ENCODE measurements at places on chromosomes 1 and 21.

DNA sequence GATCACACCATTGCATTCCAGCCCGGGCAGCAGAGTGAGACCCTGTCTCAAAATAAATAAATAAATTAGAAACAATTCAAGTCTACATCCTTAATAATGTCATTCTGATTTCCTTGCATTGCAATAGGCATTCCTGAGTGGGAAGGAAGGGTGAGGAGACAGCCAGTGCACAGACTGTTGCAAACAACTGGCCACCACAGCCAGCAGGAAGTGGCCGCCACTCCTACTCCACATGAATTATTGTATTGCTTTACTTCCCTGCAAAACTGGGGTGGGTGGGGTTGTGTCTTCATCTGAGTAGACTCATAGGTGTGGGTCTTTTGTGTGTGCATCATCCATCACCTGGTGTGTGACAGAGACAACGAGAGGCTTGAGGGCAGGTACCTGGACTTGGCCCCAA is 60.1 kb downstream of the OPTC start:
- no peak for DNase-seq

- peak; percentile 29 for DNase-seq
Observed at GRCh38 chr1:19647643-19648042, 3.5 kb downstream of the NBL1 start.

GRCh38 chr21:43864313-43864961 is 586 bp upstream of the AGPAT3 start:
- peak; percentile 61 for DNase-seq

GRCh38 chr1:95236784-95237575 is 3.0 kb downstream of the RWDD3 start:
- no peak for DNase-seq

- no peak for DNase-seq
Observed at GRCh38 chr1:153375511-153375910, at the start of gene S100A12. Gene S100A12, minus strand, starts transcription at chr1:153375621. Its CDS starts 1,029 bp downstream, at chr1:153374592.

DNA sequence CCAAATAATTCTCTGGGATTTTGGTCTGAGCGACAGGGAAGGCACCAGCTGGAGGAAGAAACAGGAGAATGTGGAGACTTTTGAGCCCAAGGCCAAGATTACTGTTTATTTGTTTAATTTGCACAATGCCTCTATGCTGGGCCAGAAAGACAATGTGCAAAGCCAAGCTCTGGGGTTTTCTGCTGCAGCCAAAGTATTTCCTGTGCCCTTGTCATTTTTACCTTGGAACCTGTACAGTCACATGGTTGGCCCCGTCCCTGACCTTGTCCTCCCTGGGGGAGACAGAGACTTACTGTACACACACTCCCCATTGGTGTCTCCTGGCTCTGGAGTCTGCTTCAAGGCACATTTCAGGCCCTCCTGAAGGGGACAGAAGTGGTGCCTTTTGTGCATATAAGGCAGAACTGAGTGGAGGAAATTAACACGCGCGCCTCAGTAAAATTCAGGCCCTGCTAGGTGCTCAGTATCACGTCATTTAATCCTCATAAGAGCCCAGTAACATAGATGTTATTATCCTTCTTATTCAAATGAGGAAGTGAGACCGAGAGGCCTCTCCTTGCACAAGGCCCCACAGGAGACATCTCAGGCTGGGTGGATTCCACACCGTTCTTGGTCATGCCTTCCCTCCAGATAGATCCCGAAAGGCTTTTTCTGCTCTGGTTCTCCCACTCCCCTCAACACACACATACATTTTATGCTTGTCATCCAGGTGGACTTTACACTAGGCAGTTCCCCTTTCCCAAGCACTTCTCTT is 21.1 kb downstream of the C1orf115 start:
- DNase-seq, result no peak

DNA sequence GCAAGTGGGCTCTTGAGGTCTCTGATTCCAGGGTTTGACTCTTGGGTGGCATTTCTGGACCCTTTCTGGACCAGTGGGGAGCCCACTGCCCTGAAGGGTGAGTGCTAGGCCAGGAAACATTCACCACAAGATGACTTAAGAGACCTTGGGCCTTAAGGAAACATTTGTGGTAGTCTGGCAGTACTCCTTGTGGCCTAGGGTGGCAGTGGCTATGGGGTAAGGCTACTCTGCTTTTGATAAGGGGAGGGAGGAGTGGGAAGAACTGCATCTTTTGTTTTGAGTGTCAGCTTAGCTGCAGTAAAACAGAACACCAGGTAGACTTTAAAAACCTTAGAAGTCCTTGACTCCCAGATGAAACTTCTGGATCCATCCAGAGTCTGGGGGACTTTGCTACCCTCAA is 529.3 kb upstream of the LRRC7 start:
- no peak for DNase-seq

- DNase-seq, result no peak
Observed at GRCh38 chr1:2411801-2412394, 466 bp downstream of the PEX10 start.

DNA sequence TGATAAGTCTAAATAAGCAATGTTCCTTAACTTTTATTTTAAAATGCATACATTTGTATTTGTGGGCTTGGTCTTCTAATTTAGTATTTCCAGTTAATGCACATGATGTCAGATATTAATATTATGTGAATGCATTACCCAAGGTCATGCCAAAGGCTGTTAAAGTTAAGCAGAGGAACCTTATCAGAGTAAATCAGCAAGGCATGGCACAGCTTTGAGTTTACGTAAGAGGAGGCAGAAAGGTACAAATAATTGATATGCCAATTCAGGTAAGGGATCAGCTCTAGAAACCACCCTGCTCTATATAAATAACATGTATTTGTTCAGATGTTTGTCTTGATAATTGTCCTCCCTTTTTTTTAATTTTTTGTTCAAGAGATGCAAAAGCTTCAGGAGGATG is 64.5 kb upstream of the CHRM3 start:
- no peak for DNase-seq

- DNase-seq, result peak; percentile 3
Observed at GRCh38 chr21:37700641-37701202, 215.5 kb downstream of the KCNJ6 start.

GRCh38 chr1:229156872-229157271 is 114.0 kb upstream of the RAB4A start:
- no peak for DNase-seq

DNA sequence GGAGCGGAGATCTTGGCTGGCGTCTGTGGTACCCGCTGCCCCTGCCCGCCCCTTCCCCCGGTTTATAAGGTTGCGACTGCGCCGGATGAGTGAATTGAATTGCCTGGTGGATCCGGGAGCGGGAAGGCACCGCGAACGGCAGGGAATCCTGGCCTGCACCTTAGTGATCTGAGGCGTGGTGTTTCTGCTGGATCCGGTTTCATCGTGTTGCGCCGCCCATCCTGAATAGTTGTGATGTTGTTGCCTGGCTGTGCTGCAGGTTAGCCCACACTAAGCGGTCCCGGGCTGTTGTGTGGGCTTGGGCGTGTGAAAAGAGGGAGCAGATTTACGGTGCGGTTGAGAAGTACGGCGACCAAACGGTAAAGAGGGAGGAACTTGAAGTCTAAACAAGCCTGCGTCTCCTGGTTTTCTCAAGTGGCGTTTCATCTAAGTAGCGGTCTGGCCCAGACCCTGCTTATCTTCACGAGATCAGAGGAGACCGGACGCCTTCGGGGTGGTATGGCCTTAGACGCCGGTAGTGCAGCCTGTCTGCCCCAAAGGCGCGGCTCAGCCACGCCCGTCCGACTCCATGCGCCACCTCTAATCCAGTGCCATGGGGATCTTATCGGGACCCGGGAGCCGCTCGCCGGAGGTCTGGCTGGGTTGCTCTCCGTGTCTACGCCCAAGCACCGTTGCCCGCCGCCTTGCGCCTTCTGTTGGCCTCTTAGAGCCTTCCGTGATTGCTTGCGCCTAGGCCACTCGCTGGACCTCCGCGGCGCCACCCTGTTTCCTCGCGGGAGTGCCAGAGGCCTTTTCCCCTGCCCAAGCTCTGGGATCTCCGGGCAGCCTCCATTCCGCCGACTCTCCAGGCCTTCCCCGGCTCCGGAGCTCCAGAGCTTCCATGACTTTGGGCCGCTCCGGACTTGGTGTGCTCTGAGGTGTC is 87.5 kb upstream of the RHOU start:
- DNase-seq, result peak; percentile 30

- no peak for DNase-seq
Observed at GRCh38 chr1:2121101-2121691, 71.0 kb downstream of the PRKCZ start.

- no peak for DNase-seq
Observed at GRCh38 chr1:176558561-176558960, 95.6 kb downstream of the PAPPA2 start.

- no peak for DNase-seq
Observed at GRCh38 chr1:26210147-26210870, 19.9 kb downstream of the CATSPER4 start.

DNA sequence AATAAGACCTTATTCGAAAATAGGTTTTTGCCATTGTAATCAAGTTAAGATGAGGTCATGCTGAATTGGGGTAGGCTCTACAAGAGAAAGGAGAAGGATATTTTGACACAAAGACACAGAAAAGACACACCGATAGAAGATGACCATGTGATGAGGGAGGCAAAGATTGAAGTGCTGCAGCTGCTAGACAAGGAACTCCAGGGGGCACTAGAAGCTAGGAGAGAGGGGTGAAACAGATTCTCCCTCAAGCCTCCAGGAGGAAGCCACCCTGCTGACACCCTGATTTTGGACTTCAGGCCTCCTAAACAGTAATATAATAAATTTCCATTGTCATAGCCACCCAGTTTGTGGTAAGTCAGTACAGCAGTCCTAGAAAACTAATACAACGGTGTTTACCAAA is 506.8 kb upstream of the CAMK1G start:
- DNase-seq, result no peak

- DNase-seq, result no peak
Observed at GRCh38 chr1:86750076-86750475, 45.7 kb downstream of the SH3GLB1 start.

DNA sequence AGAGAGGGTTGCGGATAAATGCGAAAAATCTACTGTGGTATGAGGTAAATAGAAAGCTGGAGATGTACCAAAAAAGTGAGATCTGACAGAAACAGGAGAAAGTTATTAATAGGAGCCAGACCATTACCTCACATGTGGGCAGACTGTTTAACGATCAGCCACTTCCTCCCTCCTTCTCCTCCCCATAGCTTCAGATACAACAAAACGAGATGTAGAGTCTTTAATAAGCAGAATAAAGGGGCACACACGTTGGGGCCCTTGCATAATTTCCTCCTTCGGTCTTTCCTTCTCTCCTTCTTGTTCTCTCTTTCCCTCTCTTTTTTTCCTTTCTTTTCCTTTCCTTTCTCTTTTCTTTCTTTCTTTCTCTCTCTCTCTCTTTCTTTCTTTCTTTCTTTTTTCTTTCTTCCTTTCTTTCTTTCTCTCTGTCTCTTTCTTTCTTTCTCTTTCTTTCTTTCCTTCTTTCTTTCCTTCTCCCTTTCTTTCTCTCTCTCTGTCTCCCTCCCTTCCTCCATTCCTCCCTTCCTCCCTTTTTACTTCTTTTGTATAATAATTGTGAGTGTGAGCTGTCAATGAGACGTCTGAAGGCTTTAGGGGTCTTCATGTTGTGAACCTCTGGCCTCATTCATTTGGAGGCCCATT is 242.1 kb downstream of the GRIK1 start:
- no peak for DNase-seq

DNA sequence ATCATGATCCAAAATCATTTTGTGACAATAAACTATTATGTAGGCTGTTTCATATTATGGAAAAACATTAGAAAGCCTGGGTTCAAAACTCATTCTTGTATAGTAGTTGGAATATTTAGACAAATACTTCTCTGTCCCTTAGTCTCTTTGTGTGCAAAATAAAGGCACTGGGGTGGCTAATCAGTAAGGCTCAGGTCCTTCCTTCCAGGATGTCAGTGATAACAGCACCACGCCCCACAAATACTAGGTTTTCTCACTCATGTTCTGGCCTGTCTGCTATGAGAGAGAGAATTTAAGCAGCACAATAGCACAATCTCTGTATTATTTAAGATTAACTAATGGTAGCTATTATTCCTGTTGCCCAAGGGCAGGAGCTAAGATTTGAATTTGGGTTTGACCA is 458.3 kb upstream of the BEND5 start:
- no peak for DNase-seq

DNA sequence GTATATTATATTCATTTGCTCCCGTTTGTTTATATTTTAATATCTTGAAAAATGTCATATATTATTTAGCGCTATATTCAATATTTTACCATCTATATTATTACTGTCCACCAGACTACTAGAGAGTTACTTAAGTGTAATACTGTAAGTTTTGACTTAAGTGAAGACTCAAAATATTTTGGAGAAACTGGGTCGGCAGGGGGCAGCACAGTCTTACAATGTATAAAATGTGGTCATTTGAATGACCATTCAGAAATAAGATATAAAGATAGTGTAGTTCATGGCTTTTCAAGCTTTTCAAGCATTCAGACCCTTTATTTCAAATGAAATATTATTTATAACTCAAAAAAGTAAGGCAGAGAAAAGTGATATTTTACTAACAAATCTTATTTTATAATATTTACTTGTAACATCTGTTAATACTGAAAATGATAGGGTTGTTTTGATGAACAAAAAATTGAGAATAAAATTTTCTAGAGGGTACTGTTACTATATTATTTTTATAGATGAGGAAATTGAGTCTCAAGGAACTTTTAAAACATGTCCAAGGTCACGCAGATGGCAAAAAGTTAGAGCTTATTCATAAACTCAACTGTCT is 89.0 kb upstream of the SERTAD4 start:
- peak; percentile 74 for DNase-seq

DNA sequence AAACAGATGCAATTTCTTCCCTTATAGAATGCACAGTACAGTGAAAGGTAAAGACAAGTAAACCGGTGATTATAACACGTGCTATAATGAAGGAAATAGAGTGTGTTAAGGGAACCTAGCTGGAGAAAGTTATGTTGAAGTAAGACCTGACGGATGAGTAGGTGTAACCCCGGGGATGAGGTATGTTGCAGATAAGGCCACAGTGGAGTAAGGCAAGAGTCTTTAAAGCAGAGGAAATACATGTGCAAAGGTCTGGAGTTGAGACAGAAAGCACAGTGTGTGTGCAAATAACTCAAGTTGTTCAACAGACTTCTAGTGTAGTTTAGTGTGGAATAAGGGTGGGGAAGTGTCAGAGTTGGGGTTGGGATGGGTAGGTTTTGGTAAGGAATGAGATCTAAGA is 2.9 kb downstream of the DBT start:
- no peak for DNase-seq

- DNase-seq, result no peak
Observed at GRCh38 chr1:168170564-168171508, 7.9 kb upstream of the TIPRL start.

- DNase-seq, result no peak
Observed at GRCh38 chr1:177080564-177080963, 83.9 kb downstream of the ASTN1 start.

- no peak for DNase-seq
Observed at GRCh38 chr21:35475762-35476161, 426.7 kb upstream of the RUNX1 start.

DNA sequence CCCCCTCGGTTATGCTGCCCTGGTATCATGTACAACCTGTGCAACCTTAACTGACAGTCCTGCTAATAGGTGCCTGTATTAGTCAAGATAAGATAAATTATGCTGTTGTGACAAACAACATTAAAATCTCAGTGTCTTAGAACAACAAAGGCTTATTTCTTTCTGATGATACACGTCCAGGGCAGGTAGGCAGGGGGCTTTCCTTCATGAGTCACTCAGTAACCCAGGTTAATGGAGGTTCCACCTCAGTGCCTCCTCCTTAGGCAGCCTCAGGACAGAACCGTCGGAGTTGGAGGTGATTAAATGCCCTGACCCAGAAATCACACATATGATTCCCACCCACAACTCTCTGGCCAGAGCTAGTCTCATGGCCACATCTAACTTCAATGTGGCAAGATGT is 94.6 kb upstream of the CASZ1 start:
- no peak for DNase-seq

- DNase-seq, result peak; percentile 37
Observed at GRCh38 chr1:206890125-206891060, 6.8 kb upstream of the IL24 start.

- DNase-seq, result no peak
Observed at GRCh38 chr1:59945790-59946189, 19.2 kb upstream of the CYP2J2 start.

Measured in activated CD4-positive, alpha-beta T cell treated with anti-CD3 and anti-CD28 coated beads for 48 hours (primary cell).